ENCODE measurements at places on chromosomes 7 and 10.

DNA sequence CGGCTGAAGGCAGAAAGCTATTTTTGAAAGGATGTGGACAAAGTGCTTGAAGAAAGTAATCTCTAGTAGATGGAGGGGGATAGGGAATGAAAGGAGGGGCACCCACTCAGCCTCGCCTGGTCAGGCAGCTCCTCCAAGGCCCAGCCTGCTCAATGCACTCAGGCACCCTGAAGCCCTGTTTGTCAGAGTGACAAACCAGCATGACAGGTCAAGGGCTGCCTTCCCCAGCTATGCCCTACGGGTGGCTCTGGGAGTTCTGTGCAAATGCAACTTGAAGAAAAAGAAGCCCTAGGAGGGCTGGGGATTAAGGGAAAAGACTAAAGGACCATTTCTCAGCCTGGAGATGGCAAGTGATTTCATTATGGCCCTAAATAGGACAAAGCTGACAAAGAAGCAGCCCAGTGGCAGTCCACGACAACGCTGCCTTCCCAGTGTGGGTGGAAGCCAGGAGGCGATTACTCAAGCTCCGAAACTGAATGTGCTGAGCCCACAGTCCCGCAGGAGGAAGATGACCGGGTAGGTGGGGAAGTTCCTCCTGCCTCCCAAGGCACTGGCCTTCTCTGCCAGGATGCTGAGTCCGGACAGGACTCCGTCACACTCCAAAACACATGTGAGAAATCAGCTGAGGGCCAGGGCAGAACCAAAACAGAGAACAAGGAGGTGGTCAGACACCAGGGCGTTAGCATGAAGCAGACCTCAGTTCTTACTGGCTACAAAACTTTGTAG is 16.3 kb downstream of the LIPA start:
- DNase-seq = no peak

GRCh38 chr7:94525923-94526322 is 16.3 kb downstream of the CASD1 start:
- DNase-seq = no peak

GRCh38 chr7:127933146-127933545 is 98.1 kb downstream of the LRRC4 start:
- DNase-seq = no peak

DNA sequence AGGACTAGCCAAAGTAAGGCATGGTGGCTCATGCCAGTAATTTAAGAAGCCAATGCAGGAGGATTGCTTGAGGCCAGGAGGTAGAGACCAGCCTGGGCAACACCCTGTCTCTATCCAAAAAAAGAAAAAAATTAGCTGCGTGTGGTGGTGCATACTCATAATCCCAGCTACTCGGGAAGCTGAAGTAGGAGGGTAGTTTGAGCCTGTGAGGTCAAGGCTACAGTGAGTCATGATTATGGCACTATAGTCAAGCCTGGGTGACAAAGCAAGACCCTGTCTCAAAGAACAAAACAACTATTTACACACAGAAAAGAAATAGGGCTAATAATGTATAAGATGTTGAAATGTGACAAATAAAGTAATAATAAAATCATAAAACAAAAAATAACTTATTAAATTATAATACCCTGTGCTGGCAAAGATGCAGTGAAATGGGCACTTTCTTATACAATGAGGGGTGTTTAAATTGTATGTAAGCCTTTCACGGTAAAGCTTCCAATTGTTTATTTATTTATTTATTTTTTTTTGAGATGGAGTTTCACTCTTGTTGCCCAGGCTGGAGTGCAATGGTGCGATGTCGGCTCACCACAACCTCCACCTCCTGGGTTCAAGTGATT is 175.2 kb downstream of the TPST1 start:
- no peak for DNase-seq

GRCh38 chr10:36725581-36726520 is 399.5 kb upstream of the ANKRD30A start:
- peak; percentile 54 for DNase-seq

GRCh38 chr10:28566458-28567015 is 33.6 kb downstream of the WAC start:
- no peak for DNase-seq

DNA sequence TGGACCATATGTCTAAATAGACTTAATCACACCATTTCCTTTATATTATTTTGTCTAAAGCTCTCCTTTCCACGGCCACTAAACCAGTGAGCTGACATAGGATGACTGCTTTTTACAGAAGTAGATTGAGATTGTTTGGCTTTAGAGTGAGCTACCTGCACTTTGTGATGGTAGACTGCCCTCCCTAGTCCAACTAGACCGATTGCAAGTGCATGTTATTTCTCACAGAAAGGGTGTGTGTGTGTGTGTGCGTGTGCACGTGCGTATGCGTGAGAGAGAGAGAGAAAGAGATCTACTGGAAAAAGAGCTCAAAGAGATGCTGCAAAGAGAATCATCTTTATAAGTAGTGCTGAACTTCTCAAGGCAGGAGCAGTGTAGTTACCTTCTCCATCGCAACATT is 60.7 kb downstream of the VCL start:
- DNase-seq = peak; percentile 37

- no peak for DNase-seq
These were observed 9.0 kb upstream of the BAIAP2L1 start for GRCh38 chr7:98409843-98410242.

DNA sequence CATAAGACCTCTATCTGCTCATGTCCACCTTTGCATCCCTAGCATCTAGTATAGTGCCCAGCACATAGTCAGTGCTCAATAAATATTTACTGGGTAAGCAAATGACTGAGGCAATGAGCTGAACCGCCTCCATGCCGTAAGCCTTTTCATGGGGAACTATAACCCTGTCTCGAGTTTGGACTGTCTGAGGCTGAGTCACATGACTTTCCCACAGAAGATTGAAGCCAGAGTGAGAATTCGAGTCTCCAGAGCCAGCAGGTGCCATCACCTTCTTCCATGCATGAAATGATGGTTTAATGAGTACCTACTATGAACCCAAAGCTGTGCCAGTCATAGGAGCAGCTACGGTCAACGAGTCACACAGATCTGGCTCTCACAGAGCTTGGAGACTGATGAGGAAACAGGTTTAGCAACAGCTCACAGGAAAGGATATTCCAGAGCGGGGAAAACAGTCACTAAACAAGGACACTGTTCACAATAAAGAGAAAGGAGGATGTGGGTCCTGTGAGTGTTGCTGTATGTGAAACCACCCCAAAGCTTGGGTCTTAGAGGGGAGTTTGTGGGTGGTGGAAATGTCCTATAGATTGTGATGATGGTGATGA is 75.2 kb downstream of the TEX36 start:
- no peak for DNase-seq

GRCh38 chr10:3622845-3623621 is 162.0 kb downstream of the KLF6 start:
- DNase-seq = no peak

DNA sequence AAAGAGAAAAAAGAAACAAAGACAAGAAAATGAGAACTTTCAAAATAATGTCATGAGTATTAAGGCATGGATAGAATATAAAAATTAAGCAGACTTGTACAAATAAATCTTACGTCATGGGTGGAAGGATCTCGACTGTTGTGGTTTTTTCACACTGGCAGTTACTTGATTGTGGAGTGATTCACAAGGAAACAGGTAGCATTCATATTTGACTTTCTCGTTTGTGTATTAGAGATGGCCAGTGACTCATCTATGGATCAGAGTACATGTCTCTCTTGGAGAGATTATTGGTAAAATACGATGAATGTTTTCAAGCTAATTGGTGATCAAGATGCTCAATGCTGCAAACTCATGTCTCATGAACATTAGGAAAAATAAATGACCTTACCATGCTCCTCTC is 564.3 kb downstream of the GATA3 start:
- DNase-seq = no peak

DNA sequence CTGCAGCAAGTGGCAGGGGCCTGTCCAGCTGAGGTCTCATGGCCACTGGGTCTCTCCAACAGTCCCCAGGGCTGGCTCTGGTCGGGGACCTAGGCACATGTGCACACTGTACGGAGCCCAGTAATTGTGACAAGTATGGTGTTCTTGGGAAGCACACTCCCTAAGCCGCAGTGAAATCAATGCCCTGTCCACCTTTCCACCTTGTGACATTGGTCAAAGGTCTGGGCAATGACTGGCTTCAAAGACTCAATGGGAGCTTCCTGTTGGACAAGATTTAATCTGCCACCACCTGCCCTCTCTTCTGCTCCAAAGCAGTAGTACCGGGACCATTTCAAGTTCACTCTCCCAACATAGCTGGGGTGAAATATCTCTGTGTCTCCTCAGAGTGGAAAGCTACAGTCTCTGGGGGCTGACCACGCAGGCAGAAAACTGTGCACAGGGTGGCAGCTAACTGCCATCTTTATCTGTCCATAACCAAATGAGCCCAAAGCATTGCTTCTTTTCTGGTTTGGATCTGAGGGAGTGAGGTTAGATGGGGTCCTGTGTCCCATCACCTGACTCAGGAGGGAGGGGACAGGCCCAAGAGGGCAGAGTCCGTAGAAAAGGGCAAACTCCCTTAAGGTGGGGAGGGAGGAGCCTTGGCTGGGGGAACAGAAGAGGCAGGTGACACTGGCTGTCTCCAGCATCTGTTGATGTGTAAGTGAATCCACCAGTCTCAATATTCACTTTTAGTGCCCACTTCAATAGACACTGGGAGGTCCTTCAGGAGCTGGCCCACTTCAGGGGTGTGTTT is 307.7 kb downstream of the TNS3 start:
- DNase-seq = no peak

DNA sequence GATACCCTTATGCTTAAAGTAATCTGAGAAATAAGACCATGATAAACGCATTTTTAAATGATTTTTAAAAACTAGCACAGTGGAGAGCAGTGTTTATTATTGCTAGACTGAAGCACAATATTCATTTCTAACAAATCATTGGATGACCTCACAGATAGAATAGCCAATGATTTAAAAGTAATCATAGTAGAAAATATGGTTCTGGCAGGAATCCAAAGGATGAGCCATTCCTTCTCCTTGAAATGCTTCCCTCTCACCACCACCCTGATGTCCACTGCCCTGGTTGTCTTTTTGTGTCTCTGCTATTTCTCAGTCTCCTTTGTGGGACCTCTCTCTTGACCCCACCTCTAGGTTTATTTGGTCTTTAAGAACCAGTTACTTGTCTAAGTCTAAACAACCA is 64.9 kb downstream of the PRKG1 start:
- DNase-seq = no peak

DNA sequence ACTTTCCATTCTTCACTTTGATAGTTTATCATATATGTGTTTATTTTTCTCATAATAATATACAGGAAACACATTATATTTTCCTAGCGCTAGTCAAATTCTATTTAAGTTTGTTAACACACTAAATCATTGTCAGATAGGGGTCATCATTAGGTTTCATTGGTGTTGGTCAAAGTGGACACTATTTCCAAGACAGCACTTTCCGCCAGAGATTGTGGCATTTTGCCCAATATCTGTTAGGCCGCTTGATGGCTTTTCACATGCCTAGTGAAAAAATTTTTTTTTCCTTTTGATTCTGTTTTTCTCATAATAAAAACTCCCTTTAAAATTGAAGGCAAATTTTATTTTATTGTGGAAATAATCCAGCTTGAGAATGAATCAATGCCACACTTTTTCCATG is 495.4 kb upstream of the AKR1E2 start:
- DNase-seq = no peak

GRCh38 chr7:30245913-30246312 is 38.5 kb upstream of the ZNRF2 start:
- DNase-seq = no peak

DNA sequence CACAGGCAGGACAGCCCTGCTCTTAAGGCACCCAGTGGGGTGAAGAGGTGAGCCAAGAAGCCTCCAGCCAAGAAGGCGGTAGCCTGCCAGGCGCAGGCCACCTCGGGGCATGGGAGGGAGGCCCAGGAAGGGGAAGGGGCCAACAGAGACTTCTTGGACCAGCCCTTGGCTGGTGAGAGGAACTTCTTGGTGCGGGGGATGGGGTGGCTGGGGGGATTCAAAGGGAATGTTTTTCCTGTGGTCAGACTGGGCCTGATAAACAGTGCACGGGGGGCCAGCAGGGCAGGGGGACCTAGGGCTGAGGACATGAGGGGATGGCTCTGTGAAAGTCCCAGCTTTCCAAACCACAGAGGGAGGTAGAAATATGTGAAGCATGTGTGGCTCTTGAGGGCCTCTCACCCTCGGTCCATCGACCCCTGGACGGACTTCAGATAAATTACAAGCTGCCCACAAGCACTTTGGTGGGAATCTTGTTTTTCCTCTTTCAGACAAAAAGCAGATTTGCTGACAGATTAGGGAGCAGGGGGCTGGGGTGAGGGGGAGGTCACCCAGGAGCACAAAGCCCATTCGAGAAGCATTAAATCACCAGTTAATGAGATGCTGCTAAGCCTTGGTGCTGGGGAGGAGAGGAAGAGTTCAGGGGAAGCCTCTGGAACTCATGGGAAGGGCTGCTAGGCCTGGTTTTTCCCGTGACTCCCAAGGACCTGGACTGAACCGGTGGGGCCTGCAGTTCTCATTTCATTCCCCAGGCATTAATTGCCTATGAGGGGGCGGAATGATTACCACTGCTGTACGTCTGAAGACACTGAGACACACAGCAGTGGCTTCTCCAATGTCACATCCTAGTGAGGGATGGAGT is 11.3 kb downstream of the CRYGN start:
- no peak for DNase-seq

- no peak for DNase-seq
These were observed 137.4 kb downstream of the LHPP start for GRCh38 chr10:124598773-124599587.

GRCh38 chr10:116892907-116893685 is 43.8 kb downstream of the ENO4 start:
- DNase-seq = no peak

GRCh38 chr10:76651154-76651553 is 986.5 kb downstream of the KCNMA1 start:
- DNase-seq = no peak

DNA sequence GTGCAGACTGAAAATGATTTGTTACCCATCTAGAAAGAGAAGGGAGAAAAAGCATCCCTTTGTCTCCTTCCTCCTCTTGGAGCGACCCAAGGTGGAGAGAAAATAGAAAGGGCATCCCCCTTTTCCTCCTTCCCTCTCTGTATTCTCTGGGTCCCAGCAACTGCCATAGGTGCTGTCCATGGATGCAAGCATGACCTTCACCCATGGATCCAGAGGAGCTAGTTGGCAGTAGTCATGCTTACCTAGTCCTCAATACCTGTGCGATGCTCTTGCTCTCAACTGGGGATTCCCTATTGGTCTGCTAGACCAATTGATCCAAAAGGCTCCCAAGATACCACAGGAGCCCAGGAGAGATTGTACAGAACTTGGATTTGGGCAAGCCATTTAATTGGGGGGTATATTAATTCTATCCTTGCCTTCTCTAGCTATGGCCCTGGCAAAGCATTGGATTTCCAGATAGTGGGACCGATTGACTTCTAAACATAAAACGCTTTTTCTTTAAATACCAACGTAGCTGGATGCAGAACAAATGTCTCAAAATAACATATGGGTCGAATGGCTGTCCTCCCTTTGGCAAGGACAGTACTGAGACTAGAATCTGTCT is 547.8 kb upstream of the IGFBP3 start:
- peak; percentile 4 for DNase-seq

DNA sequence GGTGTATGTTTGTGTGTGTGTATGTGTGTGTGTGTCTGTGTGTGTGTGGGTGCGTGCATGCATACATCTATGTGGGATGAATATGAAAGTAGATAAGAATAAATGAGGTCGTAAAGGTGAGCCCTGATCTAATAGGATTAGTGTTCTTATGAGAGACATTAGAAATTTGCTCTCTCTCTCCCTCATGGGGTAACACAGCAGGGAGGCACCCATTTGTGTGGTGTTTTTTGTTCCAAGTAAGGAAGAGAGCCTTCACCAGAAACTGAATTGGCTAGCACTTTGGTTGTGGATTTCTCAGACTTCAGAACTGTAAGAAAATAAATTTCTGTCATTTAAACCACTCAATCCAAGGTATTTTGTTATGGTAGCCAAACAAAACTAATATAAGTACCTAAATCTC is 353.7 kb upstream of the CHRM2 start:
- DNase-seq = no peak
